Glutamatergic neuron (in vitro differentiated cells): ENCODE measurements at places on chromosomes 3 and 15.

GRCh38 chr3:77079988-77080610, 40.2 kb downstream of the ROBO2 start:
- no peak for DNase-seq

DNA sequence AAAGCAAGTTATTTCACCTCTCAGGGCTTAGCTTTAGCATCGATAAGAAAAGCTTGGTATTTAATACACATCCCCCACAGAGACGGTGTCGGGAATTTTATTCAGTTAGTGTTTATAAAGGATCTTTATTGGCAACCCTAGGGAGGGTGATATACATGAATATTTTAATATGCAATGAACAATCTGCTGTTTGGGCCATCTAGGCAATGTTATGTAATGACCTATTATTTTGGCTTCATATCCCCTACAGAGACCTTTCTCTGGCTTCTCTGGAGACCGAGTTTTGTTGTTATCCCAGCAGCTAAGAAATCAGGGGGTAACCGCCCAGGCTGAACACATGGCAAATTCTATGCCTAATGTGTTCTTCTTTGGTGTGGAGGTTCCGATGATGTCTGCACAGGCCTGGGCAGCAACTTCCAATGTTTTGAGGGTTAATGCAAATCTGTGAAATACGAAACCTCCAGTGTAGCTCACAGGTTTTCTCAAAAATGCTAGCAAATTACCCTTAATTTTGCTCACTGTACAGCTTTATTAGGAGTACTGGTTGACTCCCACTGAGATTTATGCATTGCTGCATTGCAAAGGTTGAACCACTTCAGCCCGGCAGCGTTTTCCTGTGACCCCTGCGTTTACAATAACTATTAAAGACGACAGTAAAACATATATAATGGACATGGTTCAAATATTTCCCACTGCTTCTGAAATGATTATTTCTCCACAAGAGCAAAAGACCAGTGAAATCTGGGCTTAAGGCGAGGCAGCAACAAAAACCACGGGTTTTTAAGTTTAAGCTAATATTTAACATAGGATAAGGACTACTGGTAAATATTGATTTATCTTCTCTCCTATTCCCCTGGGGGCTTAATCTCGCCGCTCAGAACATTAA, 298.3 kb upstream of the NR2E3 start:
- no peak for DNase-seq

GRCh38 chr15:77974098-77974414, 103.5 kb downstream of the TBC1D2B start:
- DNase-seq, result no peak

GRCh38 chr3:172073262-172073915, 34.0 kb downstream of the FNDC3B start:
- no peak for DNase-seq

- DNase-seq, result no peak
These were observed 481.9 kb downstream of the FOXP1 start for GRCh38 chr3:71101626-71102025.

- DNase-seq, result no peak
These were observed 75.5 kb downstream of the SERPINI1 start for GRCh38 chr3:167811031-167811430.

DNA sequence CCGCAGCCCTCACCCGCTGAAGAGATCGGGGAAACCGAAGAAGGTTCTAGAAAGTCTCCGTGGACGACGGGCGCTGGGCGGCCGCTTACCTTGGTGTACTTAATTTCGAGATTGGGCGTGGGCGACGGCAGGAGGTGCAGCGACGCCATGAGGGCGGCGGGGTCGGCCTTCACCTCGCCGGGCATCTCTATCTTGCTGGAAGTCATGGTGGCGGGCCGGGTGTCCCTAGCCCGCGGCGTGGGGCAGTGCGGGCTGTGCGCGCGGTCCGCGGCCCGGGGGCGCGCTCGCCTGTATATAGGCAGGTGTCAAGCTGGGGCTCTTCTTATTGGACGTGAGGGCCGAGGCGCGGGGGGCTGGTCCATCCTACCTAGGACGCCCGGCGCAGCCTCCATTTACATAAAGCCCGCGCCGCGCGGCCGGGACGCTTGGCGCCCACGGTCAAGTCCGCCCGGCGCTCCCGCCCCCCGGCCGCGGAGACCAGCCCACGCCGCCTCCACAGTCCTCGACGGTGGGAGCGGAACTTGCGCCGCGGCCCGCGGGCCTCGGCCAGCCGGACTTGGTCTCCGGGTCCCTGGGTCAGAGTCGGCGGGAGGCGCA, at the start of gene ALDH1A2:
TSS of gene ALDH1A2 (minus strand) at position 267 of the 597 bp plus-strand sequence. CDS start at position 206, 61 bp downstream.
- peak; percentile 29 for DNase-seq

DNA sequence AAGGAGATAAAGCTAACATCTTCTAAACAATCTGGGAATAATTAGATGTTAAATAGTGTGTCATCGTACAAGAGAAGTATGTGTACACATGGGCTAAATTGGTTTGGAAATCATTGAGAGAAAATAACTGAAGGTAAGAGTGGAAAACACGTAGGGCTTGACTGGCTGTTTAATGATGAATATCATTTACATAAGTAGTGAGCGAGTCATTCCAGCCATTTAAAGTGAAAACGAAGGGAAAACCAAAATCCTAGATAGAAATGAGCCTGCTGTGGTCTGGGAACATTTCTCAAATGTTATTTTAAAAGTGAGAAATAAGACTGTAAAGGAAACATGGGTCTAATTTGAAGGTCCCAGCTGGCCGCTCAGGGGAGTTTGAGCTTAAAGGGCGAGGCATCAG, 41.9 kb upstream of the KCNMB2 start:
- no peak for DNase-seq

GRCh38 chr3:13866041-13866965, 13.6 kb downstream of the WNT7A start:
- DNase-seq, result no peak

DNA sequence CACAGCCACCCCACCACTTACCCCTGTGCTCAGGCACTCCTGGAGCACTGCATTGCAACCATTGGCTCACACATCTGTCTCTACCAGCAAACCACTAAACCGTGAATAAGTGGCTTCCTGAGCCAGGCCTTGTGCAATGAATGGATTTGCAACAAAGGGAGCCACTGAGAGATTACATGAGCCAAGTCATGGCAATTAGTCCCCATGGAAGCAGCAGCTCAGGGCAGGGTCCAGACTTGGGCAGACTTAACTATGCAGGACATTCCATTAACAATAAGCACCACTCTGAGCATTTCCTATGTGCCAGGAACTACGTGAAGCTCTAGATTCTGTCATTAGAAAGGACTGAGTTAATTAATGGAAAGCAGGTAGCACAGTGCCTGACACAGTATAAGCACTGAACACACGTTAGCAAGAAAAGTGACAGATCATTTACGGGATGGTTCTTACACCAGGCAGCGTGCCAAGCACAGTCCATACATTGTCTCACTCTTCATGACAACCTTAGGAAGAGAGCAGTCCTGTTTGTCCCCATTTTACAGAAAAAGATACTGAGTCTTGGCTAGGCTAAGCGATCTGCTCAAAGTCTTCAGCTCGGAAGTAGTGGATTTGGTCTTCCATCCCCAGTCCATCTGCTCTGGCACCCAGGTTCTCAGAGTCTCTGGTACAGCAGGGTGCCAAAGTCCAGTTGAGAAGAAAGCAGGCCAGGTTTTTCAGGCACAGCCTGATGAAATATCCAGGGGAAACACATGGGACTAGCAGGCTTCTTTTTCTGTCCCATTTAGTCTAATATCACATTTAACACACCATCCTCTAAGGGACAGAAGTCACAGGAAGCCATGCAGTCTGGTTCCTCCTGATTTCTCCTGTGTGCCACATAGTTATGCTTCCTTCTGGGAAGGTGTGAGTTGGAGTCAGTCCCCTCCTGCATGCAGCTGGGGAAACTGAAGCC, 44.1 kb downstream of the LIPC start:
- DNase-seq, result no peak

DNA sequence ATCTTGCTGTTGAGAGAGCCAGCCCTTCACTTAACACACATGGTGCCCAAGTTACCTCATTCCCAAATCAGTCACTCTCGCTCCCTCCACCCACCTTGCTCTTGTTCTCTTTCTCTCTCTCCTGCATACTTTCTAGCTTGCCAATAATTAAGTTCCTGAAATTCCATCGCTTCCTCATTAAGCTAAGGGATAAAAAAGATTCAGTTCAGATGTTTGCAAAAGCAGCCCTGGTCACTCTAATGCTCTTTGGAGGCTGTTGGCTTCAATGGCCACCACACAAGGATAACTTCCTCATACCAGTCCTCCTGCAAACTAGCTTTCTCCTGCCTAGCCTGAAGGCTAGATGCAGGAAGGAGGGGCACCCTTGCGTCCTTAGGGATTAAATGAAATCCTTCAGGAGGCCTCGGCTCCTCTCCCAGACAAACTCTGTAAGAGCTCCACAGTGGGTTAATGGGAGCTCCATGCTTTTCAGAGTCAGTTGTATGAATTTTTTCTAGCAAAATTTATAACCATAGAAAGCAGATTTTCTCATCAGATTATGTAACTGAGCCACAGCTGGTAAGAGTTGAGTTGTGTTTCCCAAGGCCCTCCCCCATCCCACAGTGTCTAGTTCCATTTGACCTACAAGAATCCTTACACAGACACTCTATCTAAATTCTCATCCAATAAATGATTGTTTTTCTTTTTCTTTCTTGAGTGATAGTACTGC, 176.6 kb upstream of the TRIM42 start:
- no peak for DNase-seq

GRCh38 chr3:155270063-155270462, 23.4 kb downstream of the STRIT1 start:
- no peak for DNase-seq

GRCh38 chr3:24802614-24803013, 308.0 kb upstream of the THRB start:
- DNase-seq, result no peak

GRCh38 chr15:85485956-85486567, 105.7 kb downstream of the AKAP13 start:
- DNase-seq, result no peak

DNA sequence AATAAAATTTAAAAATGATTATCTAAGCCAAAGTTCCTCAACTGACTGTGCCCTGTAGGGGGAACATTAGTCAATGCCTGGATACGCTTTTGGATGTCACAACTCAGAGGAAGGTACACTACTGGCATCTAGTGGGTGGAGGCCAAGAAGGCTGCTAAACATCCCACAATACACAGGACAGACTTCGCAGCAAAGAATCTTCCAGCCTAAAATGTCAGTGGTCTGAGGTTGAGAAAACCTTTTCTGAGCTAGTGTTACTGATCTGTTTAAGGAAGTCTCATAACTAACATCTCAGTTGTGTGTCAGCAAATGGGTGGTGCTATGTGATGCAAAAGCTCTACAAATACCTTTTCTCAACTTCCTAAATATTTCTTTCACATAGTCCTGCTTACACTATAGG, 20.9 kb upstream of the LDHAL6B start:
- DNase-seq, result no peak

DNA sequence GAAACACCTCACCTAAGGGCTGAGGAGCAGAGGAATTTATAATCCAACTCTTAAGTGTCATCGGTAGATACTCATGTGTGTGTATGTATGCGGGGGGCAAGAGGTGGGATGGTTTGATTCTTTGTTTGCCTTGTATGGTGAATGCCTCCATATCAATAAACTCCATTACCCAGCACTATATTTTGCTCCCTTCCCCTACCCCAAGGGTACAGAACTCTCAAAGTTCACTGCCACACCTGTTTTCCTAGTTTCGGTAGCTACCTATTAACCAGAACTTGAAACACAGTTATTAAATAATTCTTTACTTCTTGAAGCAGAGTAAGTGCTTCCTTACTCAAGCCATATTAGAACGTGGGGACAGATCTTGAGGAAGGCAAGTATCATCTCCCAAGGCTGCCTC, 400.8 kb upstream of the SUCLG2 start:
- no peak for DNase-seq

- DNase-seq, result peak; percentile 85
These were observed 25.1 kb downstream of the C3orf18 start for GRCh38 chr3:50542177-50543034.

- no peak for DNase-seq
These were observed 93.3 kb upstream of the CCDC54 start for GRCh38 chr3:107283948-107284347.

DNA sequence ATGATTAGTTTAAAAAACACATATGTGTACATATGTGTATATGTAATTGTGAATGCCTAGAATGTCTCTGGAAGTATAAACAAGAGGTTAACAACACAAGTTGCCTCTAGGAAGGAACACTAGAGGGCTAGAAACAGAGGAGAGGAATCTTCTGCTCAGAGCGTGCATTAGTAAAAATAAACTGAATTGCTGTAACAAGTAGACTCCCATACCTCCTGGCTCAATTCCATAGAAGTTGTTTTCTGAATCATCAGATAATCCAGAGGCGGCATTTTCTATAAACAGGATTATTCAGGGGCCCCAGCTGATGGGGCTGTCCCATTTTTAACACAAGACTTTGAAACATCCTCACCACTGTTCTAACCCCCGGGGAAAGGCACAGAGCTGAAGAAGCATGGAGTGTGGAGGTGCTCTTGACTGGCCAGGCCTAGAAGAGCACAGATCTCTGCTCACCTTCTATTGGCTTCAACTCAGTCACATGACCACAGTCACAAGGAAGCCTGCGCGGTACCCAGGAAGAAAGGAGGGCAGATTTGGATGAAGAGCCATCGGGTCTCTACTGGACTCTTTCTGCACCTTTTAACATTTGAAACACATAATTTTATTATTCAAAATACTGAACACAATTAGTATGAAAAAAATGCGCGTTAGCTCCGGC, 145.7 kb downstream of the TLE3 start:
- DNase-seq, result no peak

DNA sequence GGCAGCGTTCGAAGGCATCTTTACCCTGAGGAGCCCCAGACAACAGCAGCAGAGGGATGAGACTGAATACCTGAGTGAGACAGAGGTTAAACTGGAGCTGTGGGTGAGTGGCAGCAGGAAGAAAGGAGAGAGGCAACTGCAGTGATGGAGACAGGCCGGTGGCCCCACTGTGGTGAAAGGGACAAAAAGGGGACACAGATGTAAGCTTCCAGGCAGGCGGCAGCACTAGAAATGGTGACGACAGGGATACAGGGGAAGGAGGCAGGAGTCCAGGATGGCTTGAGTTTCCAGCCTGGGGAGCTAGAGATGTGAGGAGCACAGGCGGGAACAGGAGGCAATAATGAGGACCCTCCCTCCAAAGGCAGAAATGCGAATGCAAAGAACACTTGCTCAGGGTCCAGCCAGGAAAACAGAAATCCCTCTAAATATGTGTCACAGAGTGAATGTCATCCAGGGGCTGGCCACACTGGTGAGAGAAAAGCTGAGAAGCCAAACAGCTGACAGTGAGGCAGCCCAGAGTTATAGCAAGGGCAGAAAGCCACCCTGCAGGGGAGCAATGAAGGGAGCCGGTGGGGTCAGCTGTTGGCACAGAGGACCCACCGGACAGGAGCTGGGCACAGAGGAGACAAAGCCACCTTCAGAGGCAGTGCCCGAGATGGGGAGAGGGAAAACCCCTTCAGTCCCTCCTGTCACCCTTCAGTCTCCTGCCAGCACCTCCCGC, 70.1 kb downstream of the TBC1D2B start:
- DNase-seq, result no peak

- DNase-seq, result no peak
These were observed 966 bp downstream of the ALAS1 start for GRCh38 chr3:52198643-52199608.

DNA sequence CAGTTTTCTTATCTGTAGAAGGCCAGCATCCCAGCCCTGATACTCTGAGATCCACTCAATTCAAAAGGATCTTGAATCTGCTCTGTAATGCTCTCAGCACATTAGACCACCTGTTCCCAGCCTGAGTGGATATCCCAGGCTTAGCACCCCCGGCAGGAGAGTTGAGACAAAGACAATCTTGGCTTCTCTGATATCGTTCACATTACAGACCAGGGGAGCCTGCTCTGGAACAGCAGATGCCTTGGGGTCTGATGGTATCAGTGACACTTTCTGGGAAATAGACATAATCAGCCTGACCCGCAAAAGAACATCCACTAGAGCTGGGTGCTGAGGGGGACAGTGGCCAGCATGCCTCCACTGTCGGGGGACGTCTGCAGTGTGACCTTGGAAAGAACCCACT, 70.6 kb downstream of the BDH1 start:
- DNase-seq, result no peak
